Activated CD4-positive, alpha-beta T cell treated with anti-CD3 and anti-CD28 coated beads, Interleukin-2, amount 50 U/mL, for 24 hours (primary cell): ENCODE measurements at places on chromosomes 16 and 17.

DNA sequence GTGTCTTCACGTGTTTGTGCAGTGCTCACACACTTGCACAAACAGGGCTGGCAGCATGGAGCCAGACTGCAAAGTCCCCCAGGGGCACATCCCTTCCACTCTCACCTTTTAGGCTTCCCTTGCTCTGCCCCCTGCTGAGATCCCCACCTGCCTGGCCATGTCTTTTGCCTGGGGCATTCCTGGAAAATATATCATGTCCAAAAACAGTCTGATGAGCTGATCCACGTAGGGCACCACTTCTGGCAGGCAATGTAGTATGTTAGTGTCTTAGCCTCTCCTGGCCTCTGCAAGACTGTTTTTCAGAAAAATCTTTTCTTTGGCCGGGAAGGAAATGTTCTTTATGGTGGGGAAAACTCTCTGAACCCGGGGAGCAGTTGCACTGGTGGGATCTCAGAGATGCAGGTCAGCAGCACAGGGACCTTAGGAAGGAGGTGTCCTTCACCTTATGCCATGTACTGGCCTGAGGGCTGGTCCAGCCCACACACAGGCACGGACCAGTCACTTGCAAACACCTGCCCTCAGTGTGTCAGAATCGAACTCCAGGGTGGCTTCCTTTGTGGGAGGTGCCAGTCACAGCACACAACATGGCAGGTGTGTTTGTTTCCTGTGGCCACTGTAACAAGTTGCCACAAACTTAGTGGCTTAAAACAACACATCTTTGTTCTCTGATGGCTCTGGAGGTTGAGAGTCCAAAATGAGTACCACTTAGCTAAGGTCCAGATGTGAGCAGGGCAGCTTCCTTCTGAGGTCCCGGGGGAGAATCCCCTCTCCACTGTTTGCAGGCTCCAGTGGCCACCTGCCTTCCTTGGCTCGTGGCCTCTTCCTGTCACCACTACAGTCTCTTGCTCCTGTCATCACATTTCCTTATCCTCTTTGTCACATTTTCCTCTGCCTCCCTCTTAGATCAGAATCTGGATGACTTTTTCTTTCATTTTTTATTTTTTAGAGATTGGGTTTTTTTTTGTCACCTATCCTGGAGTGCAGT, 46.6 kb downstream of the MPRIP start:
- no peak for DNase-seq

- DNase-seq = no peak
These were observed 103.8 kb downstream of the ANKRD11 start for GRCh38 chr16:89386306-89387185.

DNA sequence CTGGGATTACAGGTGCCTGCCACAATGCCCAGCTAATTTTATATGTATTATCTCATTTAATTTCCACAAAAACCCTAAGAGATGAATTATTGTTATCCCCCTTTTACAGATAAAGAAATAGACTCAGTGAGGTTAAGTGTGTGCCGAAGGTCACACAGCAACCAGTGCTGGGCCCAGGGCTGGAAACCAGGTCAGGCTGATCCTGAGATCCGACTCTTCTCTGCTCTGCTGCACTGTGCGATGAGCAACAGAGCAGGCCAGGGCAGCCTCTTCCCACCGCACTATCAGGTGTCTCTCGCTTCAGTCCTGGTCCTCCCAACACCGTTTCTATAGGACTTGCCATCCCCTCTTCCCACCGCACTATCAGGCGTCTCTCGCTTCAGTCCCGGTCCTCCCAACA, 24.8 kb downstream of the GINS3 start:
- no peak for DNase-seq

GRCh38 chr16:20336955-20337354, 9.6 kb upstream of the GP2 start:
- no peak for DNase-seq

GRCh38 chr16:10876799-10877341, at the start of gene CIITA:
CIITA (plus strand) TSS chr16:10877202; CDS start chr16:10877331, 129 bp downstream.
- DNase-seq = peak; percentile 30

DNA sequence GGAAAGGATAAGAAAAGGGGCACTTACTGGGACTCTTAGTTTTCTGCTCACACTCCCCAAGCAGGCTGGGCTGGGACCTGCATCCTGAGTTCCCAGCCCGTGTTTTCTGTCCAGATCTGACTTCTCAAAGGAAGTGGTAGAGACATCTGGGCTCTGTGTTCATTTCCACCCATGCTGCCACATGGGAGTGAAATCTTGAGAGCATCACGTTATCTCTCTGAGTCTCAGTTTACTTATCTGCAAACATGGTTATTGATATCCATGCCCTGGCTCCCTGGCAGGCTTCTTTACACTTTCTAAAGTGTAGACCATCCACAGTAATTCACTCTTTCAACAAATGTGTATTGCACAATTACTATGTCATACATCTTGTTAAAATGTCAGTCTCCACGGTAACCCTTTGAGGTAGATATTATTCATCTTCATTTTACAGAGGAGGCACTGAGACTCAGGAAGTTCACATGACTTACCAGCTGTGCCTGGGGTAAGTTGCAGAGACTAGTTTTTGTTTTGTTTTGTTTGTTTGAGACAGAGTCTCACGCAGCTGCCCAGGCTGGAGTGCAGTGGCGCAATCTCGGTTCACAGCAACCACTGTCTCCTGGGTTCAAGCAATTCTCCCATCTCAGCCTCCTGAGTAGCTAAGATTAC, 3.4 kb downstream of the ZNF688 start:
- peak; percentile 42 for DNase-seq

DNA sequence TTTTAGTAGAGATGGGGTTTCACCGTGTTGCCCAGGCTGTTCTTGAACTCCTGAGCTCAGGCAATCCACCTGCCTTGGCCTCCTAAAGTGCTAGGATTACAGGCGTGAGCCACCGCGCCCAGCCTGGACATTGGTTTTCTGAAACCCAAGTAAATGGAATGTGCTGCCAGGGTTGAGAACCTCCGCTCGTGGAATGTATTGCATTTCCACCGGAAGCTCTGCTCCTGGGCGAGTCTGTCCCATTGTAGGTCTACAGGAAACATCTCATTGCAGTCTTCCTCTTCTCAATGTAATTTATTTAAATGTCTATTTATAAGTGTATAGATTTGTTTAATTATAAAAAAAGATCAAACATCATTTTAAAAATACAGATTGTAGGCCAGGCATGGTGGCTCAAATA, 57.4 kb upstream of the HAPSTR1 start:
- DNase-seq = no peak

GRCh38 chr17:40352237-40352778, 12.2 kb downstream of the GJD3 start:
- DNase-seq = no peak

GRCh38 chr17:77371117-77371887, 230.5 kb downstream of the SEC14L1 start:
- DNase-seq = no peak

DNA sequence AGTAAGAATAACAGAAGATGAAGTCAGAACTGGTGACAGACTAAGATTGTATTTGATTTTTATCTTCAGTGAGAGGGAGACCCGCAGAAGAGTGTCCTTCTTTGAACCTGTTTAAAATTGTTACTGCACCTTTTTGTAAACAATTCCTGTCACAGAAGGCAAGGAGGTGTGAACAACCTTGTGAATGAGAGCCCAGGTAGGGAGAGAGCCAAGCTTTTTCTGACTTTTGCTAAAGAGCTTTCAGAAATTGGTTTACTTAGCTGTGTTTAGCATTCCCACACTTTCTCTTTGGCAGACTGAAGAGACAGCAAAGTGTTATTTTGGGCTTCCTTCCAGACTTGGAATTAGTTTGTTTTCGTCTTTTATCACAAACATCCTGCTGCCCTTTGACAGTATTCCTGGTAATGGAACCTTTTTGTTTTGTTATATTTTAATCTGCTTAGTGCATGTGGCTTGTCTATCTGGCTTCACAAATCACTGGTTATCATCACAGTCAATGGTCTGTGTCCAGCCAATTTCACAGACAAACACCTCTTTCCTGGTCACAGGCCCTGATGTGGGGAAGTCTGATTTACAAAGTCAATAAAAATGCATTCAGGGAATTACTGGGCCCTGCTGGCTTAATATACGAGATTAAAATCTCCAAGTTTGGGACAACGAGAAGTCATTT, 85.7 kb upstream of the HS3ST2 start:
- DNase-seq = no peak

- DNase-seq = no peak
These were observed 62.7 kb upstream of the DNAJA2 start for GRCh38 chr16:47036201-47036600.

GRCh38 chr16:87424266-87424665, 32.1 kb downstream of the MAP1LC3B start:
- no peak for DNase-seq

DNA sequence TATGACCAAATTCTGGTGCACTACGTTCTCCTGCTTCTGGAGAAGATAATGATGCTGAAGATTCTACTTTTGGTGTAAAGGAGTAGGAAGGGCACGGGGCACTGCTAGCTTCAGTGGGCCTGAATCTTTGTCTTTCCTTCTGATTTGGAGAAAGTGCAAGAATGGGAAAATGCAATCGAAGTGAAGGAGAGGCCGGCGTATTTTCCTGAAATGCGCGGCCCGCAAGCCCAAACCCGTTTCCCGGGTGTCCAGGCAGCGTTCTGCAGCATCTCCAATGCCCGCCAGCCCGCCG, 372 bp upstream of the NDE1 start:
- DNase-seq = no peak

GRCh38 chr16:88764913-88765349, 20.1 kb downstream of the PIEZO1 start:
- no peak for DNase-seq

DNA sequence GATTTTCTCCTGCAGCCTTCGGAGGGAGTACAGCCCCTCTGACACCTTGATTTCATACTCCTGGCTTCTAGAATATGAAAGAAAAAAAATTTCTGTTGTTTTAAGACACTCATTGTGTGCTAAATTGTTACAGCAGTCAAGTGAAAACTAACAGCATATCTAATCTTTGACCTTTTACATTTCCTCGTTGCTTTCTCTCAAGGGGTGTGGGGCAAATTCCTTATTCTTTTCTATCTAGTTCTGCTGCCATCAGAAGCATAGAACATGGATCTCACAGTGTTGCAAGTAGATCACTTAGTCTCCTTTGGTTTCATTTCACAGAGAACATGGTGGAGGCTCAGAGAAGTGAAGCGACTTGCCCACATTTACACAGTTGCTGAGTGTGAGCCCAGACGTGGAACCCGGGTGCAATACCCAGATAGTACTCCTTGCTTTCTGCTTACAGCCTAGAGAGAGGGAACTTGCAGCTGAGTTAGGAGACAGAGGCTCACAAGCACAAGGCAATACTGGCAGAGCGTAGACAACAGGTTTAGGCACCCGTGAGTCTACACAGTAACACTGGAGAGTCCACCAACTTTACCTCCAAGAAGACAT, 28.7 kb upstream of the MMD start:
- DNase-seq = no peak

DNA sequence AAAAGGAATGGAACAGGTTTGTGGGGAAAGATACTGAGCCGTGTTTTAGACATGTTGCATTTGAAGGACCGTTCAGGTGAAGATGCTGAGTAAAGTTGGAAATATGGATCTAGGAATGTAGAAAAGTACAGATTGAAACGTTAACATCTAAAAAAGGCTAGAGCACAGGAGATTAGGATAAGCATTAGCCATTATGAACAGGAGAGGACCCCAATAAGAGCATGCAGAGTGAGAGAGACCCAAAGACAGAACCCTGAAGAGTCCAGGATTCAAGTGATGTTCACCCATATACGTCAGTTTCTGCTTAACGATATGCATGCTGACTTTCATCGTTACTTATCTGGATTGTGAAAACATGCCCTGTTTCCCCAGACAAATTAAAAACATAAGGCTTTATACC, 140.5 kb downstream of the STX8 start:
- DNase-seq = no peak

GRCh38 chr16:79261481-79261940, 339.0 kb downstream of the MAF start:
- DNase-seq = no peak

DNA sequence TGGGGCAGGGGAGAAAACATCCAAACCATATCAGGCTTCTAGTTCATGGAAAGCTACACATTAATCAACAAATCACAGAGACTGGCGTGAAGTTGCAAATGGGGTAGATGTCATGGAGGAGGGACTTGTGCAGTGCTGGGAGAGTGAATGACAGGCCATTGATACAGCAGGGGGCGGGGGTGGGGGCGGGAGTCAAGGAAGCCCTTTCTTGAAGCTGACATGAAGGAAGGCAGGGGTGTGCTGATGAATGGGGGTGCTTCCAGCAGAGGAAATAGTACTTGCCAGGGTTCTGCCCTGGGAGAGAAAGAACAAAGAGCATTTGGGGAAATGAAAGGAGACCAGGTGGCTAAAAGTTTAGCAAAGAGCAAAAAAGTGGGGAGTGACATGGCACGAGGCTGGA, 269.9 kb downstream of the SHISA9 start:
- DNase-seq = no peak

GRCh38 chr17:19464031-19465026, 53.3 kb downstream of the RNF112 start:
- DNase-seq = no peak

DNA sequence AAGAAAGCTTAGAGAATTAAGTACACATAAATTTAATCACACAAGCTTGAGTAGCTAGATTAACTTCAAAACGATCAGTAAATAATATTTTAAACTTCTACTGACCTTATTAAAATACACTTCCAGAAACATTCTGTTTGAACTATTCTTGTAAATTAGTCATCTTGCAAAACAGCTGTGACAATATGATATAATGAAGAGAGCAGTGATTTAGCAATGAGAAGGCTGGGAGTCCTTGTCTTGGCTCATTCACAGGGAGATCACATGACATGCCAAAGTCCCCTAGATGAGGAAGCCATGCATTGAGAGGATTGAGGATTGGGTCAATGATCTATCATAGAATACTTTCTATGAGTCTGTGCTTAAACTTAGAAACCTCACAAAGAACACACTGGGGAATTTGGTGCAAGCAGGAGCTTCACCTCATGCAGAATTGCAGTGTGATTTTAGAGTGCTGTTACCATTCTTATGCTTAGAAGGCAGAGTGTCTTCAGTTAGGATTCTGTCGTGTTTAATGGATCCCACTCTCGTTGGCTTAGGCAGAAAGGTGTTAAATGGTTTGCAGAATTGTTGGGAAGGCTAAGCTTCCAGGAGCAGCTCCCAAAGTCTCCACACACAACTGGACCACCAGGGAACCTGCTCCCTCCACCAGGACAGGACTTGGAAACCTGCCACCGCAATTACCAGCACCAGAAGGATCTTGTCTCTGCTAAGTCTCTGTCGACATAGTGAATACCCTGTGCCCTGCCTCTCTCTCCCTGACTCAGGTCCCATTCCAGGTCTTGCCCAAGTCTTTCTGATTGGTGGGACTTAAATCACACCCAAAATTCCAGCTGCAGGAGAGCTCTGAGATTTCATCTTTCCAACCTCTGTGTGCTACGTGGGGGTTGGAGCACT, 87.1 kb downstream of the USP22 start:
- DNase-seq = no peak

- DNase-seq = no peak
These were observed 203.0 kb upstream of the TNRC6C start for GRCh38 chr17:77755410-77755963.

- no peak for DNase-seq
These were observed 5.2 kb downstream of the BAIAP2 start for GRCh38 chr17:81039854-81040758.
